GM12892 (cell line): ENCODE measurements at places on chromosomes 5 and 9.
A peak's percentile ranks its signal among the peaks of the same experiment; 100 is the strongest.

- DNase-seq, result no peak
Observed at GRCh38 chr5:68459093-68459809, 243.7 kb downstream of the PIK3R1 start.

GRCh38 chr5:154311362-154311761, 120.8 kb downstream of the GALNT10 start:
- DNase-seq, result no peak

DNA sequence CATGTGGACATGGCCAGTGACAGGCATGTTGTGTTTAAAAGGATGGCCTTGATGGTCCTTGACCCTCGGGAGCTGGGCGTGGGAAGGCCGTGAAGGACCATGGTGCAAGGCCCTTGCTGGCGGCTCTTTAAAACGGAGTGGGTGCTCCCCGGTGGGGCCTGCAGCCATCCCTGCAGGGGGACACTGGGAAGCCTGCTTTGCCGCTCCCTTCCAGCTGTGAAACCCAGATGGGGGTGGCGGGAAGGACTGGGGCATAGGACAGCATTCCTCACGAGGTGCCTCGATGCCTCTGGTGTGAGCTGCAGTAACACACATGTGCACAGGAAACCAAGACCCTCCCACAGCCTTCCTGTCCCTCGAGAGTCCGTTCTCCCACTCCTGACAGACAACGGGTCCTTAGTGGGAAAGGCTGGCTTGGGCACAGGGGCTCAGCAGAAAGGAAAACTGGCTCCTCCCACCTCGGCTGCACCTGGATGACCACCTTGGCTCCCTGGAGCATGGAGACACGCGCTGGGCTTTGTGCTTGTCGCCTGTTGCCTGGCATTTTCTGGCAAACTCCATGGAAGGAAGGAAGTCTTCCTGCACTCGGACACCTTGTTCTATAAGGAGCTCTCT, 30.3 kb upstream of the IRX4 start:
- DNase-seq, result no peak

DNA sequence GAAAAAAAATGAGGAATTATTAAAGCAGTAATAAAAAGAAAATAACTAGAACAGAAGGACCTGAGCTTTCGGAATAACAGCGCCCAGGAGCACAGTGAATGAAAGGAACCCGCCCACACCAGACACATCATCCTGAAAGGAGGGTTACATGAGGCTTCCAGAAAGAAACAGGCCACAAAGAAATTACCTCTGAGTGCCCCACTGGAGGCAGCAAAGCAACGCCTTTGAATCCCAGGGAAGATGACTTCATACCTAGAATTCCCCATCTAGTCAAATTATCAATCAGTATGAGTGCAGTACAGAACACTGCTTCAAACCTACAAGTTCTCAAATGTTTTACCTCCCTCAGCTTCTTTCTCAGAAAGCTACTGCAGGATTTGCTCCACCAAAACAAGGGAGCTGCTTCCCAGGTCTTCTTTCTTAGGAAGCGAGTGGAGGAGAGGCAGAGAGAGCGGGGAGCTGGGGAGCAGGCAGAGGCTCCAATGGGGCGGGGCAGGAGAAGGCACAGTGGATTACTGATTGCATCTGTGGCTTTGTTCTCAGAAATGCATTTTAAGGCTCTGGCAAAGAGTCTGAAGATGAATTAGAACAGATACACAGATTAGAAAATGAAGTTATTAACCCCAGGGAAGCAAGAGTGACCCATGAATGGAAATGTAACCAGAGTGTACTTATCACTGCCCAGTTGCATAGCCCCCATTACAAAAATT, 87.1 kb downstream of the SEMA4D start:
- peak; percentile 58 for DNase-seq

DNA sequence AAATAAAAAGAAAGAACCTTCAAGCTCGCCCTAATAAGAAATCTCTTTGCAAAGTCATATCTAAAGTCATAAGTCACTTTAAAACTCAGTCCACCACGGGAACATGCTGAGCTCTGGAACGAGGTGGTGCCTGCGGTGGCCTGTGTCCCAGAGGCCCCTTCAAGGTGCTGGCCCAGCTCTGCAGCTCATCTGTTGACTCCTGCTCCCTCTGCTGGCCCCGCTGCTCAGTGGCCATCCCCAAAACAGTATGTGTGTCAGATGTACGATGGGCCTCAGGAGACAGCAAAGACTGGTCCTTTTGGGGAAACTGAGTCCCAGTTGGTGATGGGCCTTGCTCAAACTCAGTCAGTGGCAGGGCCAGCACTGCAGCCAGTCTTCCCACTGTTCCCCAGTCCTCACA, 22.8 kb upstream of the FOXB2 start:
- DNase-seq, result no peak

GRCh38 chr9:87643778-87644570, 81.9 kb upstream of the CTSL start:
- DNase-seq, result no peak

GRCh38 chr9:115442054-115442453, 324.1 kb upstream of the TNC start:
- no peak for DNase-seq

- DNase-seq, result no peak
Observed at GRCh38 chr5:57581772-57582171, 99.2 kb upstream of the ACTBL2 start.

- DNase-seq, result no peak
Observed at GRCh38 chr5:108810717-108811116, 63.0 kb downstream of the FER start.

DNA sequence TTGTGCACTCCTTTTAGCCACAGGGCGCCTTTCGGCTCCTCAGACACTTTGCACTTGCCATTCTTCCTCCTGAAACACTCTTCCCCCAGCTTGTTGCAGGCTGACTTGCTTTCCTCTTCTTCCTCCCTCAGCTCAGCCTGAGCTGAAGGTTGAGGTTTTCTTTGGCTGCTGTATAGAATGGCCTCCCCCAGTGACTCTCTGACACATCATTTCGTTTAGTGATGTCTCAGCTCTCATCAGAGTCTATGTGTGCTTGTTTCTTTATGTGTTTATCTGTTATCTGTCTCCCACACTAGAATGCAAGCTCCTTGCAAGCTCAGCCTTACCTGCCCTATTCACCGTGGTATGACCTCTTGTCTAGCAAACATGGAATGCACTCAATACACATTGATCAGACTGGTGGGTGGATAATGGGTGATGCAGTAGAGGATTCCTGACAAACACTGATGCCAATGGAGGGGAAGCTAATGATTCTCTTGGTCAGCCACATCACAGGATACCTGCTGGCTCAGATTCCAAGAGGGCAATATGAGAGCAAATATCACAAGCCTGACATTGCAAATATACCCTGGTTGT, 112.9 kb upstream of the STC2 start:
- DNase-seq, result no peak

DNA sequence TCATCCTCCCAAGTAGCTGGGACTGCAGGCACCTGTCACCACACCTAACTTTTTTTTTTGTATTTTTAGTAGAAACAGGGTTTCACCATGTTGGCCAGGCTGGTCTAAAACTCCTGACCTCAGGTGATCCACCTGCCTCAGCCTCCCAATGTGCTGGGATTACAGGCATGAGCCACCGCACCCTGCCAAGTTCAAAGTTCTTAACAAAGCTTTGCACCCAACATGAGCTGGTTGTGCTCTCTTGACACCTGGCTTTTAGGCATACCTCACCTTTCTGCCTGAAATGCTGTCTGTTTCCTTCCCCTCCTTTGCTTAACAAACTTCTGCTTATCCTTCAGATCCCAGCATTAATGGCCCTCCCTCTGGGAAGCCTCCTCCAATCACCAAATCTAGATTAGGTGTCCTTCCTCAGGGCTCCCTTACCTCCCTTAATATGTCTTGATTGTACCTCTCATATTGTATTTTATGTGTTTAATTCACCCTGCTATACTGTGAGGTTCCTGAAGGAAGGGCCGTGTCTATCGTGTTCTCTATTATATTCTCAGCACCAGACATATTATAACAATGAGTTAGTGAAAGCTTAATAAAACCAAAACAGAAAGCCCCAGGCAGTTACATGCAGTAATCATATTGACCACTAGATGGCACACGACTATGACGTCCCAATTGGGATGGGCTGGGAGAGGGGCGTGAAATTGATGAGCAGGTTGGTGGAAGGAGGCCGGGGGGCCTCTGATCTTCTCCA, 62.9 kb upstream of the PPARGC1B start:
- DNase-seq, result no peak

DNA sequence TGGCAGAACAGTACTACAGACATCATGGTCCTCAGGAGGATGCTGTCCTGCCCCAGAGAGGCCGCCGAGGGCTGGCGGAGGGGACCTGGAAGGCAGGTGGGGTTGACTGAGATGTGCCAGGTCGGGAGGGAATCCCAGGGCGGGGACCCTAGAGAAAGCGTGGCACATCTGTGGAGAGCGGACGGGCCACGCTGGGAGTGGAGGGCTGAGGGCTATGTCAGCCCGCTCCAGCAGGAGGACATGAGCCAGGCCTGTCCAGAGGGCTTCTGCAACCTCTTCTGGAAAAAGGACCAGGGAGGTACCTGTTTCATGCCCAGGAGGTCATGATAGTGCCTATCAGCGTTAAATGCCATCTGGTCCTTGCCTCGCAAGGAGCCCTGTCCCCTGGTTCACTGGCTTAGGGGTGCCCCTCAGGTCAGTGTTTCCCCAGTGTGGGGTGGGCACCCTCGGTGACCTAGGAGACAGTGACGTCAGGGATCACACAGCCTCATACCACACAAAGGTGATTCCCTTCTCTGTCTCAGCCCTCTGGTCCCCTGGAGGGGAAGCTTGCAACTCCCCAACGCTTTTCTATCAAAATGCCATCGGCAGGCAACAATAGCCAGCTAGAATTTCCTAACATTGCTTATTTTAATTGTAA, 103.6 kb upstream of the IER5L start:
- peak; percentile 8 for DNase-seq

DNA sequence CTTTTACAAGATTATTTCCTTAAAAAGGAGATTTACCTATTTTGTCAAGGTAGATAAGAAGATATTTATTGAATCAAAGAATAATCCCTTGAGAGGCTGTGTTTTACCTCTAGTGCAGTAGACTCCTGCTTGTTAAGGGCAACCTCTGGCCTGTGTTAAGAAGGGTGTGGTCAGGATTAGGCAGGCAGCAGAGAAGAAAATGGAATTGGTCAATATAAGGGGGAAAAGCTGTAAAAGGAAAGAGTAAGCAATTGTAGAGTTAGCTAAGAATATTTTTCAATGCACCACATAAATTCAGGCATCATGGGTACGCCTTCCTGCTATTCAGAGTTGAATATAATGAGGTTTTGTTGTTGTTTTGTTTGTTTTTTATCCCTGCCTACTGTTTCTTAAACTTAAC, 6.2 kb downstream of the CCDC125 start:
- no peak for DNase-seq

GRCh38 chr9:35605351-35606137, 482 bp downstream of the TESK1 start:
- peak; percentile 45 for DNase-seq

DNA sequence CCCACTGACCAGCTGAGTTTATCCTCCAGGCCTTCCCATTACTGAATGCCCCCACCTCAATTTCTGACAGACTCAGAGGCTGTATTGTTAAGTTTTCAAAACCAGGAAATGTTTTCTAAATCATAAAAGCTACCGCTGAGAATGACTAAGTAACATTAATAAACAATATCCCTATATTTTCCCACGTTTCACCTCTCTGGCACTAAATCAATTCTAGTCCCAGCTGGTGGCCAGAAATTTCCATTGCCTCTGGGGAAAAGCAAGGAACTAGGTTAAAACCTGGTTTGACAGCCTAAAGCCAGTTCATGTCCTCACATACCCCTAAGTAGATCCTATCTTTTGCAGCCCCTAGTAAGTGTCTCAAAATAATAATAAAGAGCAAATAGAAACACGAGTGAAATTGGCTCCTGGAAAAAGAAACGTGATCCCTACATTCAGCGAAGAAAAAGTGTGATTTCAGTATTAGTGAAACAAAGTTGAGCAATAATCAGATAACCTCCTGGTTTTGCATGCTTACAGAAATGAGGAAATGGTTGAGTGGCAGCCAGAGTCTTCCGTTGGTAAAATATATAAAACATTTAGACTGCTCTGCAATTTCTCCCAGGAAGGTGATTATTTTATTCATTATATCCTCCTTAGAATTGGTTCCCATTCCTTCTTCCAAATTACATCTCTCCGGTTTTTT, 110.9 kb downstream of the ESM1 start:
- no peak for DNase-seq

GRCh38 chr9:110101531-110102161, 106.3 kb downstream of the C9orf152 start:
- peak; percentile 27 for DNase-seq

- no peak for DNase-seq
Observed at GRCh38 chr5:111138096-111138495, 45.9 kb downstream of the WDR36 start.

- no peak for DNase-seq
Observed at GRCh38 chr5:149310947-149311658, 34.2 kb upstream of the GRPEL2 start.

GRCh38 chr5:86837610-86838009, 219.9 kb downstream of the COX7C start:
- no peak for DNase-seq

DNA sequence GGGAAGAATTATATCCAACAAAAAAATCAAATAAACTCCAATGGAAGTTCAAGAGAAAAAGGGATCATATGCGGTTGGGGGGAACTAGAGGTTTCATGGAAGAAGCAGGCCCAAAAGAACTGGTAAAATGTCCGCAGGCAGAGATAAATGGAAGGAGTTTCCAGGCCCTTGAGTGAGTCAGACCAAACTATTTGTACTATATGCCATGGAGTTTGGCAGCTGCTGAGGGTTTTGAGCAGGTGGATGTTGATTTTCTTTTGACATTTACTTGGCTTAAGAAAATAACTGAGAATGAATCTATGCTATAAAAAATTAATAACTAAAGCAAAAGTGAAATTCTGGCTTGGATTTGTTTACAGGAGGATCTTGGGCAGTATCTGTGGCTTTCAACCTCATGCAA, 33.7 kb downstream of the MINAR2 start:
- no peak for DNase-seq

- no peak for DNase-seq
Observed at GRCh38 chr5:164868761-164869160, 1363.3 kb downstream of the MAT2B start.

GRCh38 chr9:18909140-18910018, 123.6 kb downstream of the SAXO1 start:
- no peak for DNase-seq

DNA sequence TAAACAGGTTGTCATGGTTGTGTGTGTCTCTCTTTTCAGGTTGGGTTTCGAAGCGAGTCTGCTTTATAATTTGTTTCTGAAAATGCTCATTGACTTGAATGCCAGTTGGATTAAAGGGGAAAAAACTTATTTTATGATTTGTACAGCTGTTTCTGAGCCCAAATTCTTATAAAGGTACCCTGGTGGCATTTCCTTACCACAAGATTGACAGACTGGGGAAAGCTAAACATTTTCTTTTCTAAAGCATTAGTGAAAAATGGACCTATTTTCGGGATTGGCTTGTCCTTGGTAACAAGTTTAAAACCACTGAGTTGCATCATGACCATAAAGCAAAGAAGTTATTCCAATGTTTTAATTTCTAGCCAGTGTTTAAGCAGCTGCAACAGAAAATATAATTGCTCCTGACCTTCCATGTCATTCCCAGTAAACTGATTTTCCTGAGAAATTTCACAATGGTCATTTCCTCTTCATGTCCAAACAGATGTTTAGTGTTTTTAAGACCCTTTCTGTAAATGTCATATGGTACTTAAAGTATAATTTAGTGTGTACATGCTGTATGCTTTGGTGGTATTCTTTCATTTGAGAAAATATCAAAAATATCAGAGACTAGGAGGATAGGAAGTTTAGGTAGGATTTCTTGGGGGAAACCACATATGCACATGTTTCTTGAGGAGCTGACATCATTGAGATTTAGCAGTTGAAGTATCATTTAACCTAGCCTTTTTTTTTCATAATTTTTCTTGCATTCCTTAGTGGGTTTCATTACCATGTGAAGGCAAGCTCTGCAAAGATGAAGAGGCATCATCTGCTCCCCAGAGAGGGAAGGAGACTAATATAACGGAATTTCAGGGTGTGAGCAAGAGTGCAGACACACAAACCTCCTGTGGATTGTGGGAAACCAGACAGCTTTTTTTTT, 667.1 kb upstream of the RGMB start:
- no peak for DNase-seq
